ENCODE measurements at places on chromosomes 6 and 20.

- DNase-seq: no peak
Measured at GRCh38 chr6:138560130-138560860, 61.0 kb upstream of the NHSL1 start.

DNA sequence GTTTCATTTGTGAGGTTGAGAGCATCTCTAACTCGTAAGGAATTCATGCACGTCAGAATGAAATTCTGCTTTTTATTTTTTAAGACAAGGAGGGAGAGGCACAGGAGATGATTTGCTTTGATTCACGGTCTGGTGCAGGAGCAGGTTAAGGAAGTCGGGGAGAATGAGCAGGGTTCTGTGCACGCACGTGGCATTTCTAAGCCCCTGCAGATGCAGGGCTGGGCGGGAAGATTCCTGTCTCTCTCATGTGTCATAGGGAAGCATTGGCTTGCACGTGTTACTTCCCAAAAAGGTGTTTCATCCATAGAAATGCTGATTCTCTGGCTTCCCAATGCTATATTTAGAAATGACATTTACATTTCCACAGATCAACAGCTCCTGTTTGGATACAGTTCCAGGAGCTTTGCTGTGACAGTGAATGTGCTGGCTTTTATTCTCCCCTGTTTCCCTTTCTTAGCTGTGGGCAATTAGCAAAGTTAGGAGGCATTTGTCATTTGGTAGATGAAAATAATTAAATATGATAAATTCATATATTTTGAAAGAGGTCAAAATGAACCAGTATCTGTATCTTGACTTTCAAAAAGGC, 119.7 kb upstream of the ZFP64 start:
- no peak for DNase-seq

DNA sequence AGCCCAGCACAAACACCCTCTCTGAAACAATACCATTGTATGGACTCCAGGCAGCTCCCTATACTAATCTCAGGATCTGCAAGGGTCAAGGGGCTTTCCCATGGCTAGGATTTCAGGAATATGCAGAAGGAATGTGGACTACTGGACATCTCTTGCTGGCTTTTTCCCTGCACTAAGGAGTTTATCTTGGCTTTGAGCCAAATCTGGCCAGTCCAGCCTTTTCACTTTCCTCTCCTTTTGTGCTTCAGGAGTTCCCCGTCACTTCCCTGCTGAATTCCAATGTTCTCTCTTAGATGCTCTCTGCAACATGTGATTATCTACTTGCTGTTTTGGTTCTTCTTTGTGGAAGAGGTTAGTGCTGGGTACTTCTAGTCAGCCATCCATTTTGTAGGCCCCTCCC, 568.2 kb downstream of the HDGFL1 start:
- no peak for DNase-seq

- no peak for DNase-seq
Measured at GRCh38 chr6:105835373-105835772, 250.8 kb upstream of the PRDM1 start.

DNA sequence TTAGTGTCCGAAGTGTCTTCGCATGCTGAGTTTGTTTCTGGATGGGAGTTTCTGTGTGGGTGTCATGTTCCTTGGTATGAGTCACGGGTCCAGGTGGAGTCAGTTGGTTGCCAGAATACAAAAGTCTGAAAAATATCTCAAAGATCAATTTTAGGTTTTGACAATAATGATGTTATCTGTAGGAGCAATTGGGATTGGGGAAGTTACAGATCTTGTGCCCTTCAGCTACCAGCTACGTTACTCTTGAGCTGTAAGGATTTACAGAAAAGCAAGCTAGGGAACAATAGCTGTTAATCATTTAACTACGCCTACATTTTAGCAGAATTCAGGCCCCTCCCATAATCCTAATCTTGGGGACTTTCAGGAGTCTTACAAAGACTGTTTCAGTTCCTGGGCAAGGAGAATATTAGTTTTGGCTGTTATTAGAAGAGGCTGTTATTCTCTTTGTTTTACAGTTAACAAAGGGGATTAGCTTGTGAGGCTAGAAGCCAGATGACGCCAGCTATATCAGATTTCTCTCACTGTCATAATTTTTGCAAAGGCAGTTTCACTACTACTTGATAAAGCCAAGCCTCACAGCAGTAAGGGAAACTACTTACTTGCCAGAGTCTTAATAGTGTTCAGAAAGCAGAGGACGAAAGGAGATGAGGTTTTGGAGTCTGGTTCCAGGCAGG, 15.4 kb upstream of the SLC22A16 start:
- DNase-seq: no peak

Measured in activated CD4-positive, alpha-beta T cell treated with anti-CD3 and anti-CD28 coated beads, Interleukin-2, amount 50 U/mL, for 1 hour (primary cell).